Esophagus muscularis mucosa (tissue), 4 donors: ENCODE measurements at places on chromosomes 16 and 17.

- no peak for DNase-seq
Measured at GRCh38 chr16:89201439-89202377, 1.4 kb upstream of the SLC22A31 start.

DNA sequence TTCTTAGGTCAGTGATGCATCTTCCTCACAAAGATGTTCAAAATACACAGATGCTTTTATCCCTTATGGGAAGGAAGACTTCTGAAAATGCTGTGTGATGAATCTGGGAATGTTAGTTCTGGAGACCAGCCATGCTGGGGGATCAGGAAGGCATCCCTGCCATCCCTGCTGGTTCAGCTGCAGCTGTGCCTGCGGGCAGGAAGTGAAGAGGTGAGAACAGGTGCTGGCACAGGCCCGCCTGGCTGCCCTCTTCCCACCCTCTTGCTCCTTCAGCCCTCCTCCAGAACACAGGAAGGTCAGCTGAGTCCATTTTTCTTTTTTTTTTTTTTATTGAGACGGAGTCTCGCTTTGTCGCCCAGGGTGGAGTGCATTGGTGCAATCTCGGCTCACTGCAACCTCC lies 15.2 kb downstream of the RAB11FIP3 start:
- no peak for DNase-seq

DNA sequence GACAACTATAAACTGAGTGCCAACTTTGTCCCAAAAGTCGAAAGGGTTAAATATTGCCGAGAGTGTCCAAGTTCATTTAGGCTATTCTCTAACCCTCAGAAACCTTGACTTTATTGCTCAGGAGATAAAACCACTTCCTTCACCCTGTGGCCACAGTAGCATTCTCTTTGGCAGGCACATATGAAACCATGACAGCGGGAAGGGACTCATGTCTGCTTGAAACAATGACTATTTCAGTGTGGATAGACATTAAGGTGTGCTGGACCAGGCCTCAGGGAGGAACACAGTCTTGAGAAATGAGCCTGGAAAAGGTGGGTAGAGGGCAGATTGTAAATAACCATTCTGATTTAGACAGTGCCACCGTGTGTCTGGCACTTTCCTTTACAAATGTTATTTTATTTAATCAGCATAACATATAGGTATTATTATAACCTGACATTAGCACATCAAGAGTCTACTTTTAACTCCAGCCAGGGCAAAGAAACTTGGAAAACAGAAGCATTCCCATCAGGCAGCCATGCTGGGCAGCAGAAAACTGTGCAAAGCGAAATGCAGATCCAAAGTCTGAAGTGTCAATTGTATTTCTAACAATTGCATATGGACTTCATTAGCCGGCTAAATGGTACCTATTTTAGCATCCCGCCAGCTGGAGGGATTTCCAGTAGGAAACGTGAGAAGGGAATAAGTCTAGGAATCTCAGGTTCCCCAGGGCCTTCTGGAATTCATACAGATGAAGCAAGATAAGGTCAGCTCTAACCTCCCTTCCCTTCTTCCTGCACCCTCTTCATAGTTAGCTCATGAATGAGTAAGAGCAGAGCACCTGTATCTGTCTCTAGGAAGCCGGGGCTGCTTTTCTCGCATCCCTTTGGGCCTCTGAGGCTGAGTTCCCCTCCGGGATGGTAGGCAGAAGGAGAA lies 212.8 kb upstream of the ELAC2 start:
- DNase-seq, result no peak

GRCh38 chr16:12283596-12283995 lies 307.1 kb downstream of the SNX29 start:
- DNase-seq, result no peak

- DNase-seq, result no peak
Measured at GRCh38 chr17:73211745-73212144, 18.9 kb downstream of the COG1 start.

DNA sequence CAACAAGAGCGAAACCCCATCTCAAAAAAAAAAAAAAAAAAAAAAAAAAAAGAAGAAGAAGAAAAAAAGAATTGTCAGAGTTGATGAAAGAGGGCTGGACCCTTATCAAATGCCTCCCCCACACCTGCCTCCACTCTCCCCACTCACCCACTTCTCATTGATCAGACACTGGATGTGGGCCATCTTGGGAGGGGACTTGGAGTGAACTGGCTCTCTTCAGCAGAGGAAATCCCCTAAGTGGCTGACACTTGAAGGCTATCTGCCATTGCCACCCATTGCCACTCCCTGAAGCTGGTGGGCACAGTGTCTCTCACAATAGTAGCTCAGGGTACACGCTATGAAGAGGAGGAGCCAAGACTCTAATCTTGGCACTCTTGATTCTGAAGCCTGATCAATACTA lies 1.6 kb downstream of the ITGA2B start:
- no peak for DNase-seq

- no peak for DNase-seq
Measured at GRCh38 chr17:1906662-1907101, 76.9 kb downstream of the RPA1 start.

DNA sequence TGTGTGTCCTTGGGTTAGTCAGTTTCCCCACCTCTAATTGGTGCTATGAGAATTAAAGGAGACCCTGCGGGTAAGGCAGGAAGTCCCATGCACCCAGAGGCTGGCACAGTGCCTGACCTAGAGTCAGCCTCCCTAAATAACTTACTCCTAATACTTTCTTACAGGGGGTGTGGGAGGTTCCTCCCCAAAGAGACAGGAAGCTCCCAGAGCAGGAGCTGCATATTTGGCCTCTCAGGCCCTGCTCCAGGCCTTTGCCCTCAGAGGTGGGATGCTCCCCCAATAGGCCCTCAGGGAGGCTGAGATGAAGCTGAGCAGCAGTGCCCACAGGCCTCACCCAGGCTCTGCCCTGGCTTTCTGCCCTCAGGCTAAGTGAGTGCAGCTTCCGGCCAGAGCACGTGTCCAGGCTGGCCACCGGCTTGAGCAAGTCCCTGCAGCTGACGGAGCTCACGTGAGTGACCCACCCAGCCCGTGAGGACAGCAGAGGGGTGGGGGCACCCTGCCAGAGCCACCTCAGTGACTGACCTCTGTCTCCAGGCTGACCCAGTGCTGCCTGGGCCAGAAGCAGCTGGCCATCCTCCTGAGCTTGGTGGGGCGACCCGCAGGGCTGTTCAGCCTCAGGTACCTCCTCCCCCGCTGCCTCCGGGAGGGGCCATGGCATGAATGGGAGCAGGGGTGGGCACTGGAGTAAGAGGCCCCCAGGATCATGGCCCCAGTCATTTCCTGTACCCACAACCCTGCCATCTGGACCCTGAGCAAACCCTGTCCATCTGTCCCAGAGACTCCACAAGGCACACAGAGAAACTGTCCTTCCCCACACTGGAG lies 31.1 kb upstream of the CPNE2 start:
- DNase-seq, result no peak

DNA sequence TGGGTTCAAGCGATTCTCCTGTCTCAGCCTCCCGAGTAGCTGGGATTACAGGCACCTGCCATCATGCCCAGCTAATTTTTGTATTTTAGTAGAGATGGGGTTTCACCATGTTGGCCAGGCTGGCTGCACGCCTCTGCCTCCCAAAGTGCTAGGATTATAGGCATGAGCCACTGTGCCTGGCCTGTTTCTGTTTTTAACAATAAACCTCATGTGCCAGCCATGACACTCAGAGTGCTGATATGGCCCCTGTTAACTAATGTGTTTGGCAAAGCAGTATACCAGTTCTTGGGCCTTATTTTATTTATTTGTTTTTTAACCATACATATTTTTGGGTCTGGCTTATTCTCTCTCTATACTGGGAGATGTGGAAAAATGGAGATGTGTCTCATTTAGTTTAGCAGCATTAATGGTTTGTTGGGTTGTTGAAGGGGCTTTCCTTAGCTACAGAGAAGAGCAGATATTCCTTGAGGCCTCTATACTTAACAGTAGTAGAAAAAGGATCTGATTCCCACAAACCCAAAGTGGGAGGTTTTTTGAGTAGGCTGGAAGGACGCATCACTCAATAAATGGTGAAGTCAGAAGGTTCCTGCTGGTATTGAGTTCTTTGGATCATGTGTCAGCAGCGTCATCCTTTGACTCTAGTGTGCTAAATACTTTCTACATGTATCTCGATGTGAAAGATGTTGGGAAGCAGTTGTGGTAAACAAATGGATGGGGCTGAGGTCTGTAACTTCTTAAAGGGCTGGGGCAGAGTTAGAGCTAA lies 16.2 kb upstream of the CDK5R1 start:
- DNase-seq, result no peak

DNA sequence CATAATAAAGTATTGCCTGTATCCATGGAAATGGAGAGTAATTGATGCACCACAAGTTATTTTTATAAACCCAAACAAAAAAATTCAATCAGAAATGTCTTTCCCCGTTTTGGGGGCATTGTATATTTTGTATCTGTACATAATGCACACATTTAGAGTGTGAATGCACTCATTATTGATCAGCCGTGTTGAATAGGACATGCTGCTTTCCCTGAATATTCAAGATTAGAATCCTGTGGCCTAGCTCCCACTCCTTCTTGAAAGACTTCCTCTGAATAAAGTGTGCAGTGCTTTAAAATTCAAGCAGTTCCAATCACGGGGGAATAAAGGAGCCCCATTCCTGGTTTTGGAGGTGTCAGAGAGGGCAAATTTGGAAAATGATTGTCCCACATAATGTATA lies 103.8 kb upstream of the TOX3 start:
- no peak for DNase-seq

- DNase-seq, result no peak
Measured at GRCh38 chr16:69436896-69437295, 12.5 kb downstream of the CYB5B start.

DNA sequence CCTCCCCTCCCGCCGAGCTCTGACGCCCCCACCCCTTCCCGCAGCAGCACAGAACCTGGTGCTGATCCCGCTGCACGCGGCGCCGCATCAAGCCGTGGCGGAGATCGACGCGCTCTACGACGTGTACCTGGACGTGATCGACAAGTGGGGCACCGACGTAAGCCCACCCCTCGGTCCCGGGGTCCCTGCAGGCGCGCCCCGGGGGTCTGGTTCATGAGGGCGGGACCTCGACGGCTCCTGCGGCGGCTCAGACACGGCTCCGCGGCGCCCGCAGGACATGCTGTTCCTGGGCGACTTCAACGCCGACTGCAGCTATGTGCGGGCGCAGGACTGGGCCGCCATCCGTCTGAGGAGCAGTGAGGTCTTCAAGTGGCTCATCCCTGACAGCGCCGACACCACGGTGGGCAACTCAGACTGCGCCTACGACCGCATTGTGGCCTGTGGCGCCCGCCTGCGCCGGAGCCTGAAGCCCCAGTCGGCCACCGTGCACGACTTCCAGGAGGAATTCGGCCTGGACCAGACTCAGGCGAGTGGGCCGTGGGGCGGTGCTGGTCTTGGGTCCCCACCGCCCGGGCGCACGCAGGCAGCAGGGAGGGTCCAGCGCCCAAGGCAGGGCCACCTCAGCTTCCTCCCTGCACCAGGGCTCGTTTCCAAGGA lies 1.4 kb downstream of the DNASE1L2 start:
- DNase-seq, result no peak

DNA sequence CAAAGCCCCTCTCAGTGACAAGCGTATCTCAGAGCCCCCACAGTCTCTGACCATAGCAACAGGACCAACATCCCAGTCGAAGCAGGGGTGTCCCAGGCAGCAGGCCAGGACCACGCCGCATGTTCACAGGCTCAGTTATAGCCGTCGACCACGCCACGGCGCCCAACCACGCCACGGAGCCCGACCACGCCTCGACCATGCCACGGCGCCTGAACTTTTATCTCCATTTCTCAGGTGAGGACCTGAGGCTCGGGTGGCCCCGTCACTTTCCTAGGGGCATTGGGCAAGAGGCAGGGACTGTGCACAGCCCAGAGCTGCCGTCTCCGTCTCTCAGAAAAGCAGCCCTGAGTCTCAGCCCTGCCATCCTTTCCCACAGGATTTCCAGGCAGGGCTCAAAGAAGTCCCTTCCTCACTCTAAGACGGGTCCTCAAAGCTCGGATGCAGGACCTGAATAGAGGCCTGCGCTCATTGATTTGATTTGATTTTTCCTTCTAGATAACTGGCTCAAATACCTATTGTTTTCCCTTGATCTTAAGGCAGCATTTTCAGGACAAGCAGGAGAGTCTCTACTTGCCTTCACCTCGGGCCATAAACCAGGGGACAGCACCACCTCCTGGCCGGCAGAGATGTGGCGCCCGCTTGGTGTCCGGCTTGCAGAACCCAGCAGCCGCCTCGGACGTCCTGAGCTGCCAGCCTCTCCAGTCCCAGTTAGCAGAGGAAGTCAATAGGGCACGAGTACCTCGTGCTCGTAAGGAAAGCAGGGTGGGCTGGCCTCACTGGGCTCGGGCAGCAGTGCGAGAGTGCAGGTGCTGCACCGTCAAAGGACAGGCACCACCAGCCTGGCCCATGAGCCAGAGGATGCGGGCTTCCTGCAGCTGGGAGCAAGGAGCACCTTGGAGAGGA lies 38.8 kb downstream of the C16orf95 start:
- DNase-seq, result no peak

GRCh38 chr17:79804856-79805696 lies 8.2 kb upstream of the CBX8 start:
- no peak for DNase-seq

DNA sequence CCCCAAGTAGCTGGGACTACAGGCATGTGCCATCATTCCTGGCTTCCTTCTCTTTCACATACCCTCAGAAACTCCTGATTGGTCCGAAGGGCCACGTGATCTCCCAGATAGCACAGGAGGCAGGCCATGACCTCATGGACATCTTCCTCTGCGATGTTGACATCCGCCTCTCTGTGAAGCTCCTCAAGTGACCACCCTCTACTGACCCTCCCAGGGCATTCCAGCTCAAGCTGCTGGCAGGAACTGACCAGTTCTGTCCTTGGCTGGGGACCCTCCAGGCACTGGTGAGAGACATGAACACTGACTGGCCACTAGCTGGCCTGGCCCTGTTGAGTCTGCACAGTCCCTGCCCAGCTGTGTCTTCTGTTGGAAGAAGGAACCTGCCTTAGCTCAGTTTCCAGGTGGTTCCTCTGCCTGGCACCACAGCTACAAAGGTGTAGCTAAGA lies 5.6 kb downstream of the ERAL1 start:
- DNase-seq, result no peak

- no peak for DNase-seq
Measured at GRCh38 chr16:22001591-22001990, 675 bp upstream of the PDZD9 start.

GRCh38 chr17:68249354-68249765 lies 1.5 kb downstream of the AMZ2 start:
- DNase-seq, result no peak

- no peak for DNase-seq
Measured at GRCh38 chr17:82743344-82744219, 8.2 kb downstream of the FN3K start.
